ENCODE measurements at places on chromosomes 12 and 14.

DNA sequence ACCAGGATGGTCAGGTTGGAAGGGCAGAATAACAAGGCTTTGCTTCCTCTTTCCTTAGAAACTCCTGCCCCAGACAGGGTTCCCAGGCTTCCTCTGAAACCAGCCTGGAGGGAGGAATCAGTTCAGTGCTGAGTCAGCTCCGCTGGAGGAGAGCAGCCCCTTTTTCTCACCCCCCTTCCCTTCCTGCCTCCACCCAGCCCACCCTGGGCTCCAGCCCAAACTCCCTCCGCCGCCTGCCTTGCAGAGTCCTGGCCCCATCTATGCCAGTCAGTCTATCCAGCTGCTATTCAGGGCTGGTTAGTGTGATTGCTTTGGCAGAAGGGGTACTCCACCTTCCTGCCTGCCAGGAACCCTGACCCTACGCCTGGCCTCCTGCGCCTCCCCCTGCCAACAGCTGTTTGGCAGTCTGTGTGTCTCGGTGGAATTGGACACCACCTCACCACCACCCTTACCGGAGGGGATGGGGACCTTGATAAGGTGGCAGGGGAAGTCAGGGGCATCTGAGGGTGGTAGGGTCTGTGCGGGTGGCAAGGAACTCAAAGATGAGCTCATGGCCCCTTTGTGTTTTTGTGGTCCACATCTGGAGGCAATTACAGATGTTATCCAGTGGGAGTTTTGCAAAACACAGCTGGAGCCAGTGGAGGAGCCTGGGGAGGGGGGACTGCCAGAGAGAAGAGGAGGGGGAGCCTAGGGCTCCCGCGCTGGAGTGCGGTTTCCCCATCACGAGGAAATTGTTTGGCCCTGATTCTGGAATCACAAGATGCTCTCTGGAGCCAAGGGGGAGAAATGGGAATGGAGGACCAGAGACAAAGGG, 12.2 kb downstream of the MMP14 start:
- DNase-seq: no peak

DNA sequence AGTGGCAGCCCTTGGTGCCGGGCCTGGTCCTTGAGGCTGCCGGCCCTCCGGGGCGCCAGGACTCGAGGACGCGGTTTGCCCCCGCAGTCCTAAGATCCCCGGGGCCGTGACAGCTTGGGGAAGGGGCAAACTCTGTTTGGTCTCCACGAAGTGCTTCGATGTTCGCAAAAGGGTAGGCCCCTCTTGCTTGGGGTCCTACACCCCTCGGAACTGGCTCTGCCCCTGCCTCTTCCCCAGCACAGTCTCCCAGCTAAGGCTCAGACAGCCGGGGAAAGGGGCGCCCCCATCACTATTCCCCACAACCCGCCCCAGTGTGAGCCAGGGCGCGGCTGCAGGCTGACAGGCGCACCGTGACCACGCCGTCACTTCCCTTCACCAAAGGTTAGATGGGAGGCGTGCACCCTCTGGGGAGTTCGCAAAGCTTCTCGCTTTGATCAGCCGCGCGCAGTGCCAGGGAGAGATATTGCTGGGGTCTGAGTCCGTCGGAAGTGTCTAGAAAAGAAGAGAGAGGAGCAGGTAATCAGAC, 7.2 kb upstream of the OTX2 start:
- DNase-seq: no peak

- no peak for DNase-seq
Observed at GRCh38 chr12:109534456-109534855, 38.8 kb downstream of the MMAB start.

DNA sequence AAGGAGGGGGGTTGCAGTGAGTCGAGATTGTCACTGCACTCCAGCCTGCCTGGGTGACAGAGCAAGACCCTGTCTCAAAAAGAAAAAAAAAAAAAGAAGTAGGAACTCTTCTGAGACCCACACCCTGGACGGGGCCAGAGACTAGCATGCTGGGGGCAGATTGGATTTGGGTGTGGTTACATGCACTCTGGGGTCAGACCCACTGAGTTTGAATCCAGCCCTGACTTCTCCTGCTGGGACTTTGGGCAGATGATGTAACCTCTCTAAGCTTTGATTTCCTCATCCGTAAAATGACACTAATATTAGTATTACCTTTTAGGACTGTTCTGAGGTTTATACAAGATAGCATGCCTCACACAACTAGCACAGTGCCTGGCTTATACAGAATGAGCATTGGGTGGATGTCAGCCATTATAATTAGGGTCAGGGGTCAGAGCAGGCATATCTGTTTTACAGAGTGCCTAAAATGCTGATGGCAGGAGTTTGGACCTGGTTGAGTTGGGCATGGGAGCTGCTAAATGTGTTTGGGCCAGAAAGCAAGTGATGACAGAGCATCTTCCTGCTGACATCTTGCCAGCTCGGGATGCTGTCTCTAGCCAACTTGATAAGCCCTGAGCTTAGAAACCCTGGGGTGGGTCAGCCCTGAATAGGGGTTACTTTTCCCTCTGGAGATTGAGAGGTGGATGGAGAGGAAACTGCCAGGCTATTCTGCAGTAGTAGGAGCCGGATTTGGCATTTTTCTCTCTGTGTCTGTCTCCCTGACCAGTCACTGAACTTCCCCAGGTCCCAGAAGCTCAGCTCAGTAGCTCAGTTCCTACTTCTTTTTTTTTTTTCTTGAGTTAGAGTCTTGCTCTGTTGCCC, 15.5 kb downstream of the TPCN1 start:
- DNase-seq: no peak

GRCh38 chr12:42648061-42648460, 58.5 kb upstream of the PRICKLE1 start:
- DNase-seq: no peak

DNA sequence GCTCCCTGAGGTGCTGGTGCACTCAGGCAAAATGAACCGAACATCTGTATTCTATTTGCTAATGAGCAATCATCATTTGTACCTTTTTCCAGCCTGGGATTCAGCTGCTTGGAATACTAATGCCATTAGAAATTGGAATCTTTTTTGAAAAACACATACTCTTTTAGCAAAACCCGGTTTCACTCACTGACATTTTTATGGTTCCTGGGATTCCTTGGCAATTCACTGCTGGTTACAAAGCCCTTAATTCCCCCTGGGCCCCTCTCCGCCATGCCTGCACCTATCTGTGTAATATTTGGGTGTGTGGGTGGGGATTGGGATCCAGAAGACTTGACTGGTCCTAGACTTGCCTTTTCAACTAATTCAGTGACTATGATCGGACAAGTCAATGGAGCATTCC, 199.1 kb downstream of the FOXN3 start:
- no peak for DNase-seq

DNA sequence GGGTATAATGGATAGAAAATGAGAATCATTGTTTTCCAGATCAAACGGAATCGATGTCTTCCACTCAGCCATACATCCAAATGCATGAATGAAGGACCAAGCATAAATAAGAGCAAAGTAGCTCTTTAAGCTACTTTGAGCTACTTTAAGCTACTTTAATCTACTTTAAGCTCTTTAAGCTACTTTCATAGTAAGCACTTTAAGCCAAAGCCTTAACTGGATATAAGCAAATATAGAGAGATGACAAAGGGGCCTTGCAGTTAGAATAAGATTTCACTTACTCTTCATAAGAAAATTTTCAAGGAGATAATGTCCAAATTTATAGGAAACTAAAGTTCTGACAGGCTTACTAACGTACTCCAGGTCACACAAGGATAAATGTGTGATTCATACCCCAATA, 355.6 kb upstream of the KITLG start:
- no peak for DNase-seq

DNA sequence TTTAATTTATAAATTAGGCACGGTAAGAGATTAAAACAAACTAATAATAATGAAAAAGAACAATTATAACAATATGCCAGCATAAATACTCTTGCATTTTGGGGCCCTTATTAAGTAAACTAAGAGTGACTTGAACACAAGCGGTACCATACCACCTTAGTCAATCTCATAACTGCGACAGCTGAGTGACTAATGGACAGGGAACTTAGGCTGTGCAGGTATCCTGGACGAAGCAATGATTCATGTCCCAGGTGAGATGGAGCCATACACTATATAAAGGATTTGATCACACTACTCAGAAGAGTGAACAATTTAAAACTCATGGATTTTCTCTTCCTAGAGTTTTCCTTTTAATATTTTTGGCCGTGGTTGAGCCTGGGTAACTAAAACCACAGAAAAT, 4.3 kb downstream of the KLRC4 start:
- DNase-seq: no peak

- no peak for DNase-seq
Observed at GRCh38 chr12:3751151-3752095, 1.5 kb downstream of the CRACR2A start.

GRCh38 chr12:4193821-4194220, 79.7 kb upstream of the CCND2 start:
- no peak for DNase-seq

GRCh38 chr14:24813089-24813815, 179.3 kb upstream of the GZMB start:
- no peak for DNase-seq

GRCh38 chr12:16884056-16884455, 278.1 kb upstream of the LMO3 start:
- DNase-seq: no peak

DNA sequence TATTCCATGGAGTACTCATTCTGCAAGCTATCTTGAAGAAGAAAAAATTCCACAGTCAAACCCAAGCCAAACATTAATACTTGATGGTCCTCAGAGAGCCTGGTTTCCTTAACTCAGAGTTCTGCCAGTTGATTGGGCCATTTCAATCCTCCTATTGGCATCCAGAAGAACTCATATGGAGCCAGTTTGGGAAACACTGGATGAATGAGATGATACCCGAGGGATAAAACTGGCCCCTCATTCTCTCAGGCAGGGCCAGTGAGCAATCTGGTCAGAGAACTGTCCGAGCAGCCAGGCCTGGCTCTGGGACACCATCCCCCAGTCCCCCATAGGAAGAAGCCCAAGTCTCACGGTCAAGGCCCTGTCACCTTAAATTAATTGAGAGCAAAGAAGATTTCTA, 48.8 kb downstream of the NUAK1 start:
- no peak for DNase-seq

- DNase-seq: no peak
Observed at GRCh38 chr14:105087308-105087962, 22.2 kb upstream of the GPR132 start.

- DNase-seq: no peak
Observed at GRCh38 chr12:64072916-64073575, 149.1 kb downstream of the KICS2 start.

DNA sequence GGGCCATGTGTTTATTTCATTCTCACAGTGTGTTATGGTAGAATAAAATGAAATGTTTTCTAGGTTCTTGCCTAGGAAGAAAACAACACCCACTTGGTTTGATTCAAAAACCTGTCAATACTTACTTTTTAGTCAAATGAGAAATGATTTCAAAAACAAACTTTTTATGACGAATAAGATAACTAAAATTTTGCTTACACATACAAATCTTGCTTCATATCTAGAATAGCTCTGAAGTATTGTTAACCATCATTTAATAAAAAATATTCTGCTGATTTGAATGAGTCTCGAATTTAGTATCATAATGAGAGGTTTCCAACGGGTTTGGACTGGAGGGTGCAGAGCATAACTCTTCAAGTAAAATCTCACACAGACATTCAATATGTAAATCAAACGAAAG, 23.2 kb downstream of the SLCO1C1 start:
- DNase-seq: no peak

DNA sequence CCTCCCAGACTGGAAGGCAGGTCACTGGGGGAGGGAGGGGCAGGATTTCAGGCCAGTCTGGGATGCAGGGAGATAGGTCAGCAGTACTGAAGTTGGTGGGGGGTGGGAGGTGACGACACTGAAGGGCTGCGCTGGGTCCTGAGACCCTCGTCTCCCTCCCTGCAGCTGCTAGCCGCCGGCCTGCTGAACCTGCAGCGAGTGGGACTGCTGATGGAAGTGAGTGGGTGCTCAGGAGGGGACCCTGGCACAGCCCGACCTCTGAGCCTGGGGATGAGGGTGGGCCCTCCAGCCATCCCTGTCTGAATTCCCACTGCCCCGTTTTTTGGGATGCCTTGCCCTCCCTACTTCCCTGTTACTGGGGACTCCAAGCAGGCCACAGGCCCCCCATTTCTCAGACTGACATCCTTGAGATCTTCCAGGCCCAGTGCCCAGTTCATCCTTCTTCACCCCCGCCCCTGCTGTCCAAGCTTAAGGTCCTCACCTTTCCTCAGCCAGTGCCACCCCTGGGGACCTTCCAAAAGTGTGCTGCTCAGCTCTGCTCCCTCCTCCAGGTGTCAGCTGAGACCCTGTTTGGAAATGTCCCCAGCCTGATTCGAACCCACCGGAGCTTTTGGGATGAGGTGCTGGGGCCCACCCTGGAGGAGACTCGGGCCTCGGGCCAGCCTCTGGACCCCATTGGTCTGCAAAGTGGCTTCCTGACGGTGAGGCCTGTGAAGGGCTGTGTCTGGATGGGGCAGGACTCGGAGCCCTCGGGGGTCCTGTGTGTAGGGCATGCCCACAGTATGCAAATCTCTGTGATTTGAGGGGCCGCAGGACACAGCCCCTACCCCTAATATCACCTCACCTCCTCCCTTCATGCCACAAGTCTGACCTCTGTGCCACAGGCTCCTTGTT, 5.5 kb downstream of the PLEKHG6 start:
- DNase-seq: no peak

DNA sequence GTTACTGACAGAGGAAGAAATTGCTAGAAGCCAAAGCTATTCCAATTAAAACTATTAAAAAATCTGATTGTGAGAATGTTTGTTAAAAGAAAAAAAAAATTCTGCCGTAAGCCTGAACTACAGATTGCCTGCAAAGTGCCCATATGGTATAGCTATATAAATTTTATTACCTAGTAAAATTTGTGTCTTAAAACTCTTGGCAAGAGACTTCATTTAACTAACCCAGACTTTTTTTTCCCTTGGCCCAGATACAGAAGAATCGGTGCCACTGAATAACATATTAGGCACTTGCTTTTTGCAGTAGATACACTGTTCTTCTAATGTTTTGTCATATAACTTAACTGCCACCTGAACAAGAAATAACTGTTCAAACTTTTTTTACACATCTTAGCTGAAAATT, 125.5 kb downstream of the RPS29 start:
- DNase-seq: no peak

GRCh38 chr12:38543151-38543550, 226.6 kb downstream of the ALG10B start:
- no peak for DNase-seq

DNA sequence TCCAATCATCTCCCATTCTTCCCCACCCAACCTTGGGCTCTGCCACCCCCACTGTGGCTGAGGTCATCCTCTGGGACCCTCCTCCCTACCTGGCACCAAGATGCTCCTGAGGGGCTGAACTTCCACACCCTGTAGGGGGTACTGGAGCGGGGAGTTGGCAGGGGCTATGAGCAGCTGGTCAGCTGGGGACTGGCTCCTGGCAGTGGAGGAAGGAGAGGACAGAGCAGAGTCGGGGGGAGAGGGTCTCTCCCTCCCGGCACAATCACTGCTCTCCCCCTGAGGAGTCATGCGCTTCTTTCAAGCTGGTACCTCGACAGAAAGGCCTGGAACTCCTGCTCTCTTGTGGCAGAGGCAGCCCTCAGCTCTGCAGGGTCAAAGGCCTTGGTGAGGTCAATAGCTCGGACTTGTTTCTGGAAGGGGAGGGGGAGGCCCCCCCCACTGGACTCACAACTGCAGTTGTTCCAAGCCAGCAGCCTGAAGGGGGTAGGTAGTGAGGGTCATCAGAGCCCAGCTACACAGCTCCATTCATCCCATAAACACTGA, 2.0 kb downstream of the B4GALNT1 start:
- no peak for DNase-seq
